ENCODE measurements at places on chromosomes 6 and 20.

- DNase-seq = no peak
Measured at GRCh38 chr6:5752391-5752680, 254.4 kb downstream of the NRN1 start.

DNA sequence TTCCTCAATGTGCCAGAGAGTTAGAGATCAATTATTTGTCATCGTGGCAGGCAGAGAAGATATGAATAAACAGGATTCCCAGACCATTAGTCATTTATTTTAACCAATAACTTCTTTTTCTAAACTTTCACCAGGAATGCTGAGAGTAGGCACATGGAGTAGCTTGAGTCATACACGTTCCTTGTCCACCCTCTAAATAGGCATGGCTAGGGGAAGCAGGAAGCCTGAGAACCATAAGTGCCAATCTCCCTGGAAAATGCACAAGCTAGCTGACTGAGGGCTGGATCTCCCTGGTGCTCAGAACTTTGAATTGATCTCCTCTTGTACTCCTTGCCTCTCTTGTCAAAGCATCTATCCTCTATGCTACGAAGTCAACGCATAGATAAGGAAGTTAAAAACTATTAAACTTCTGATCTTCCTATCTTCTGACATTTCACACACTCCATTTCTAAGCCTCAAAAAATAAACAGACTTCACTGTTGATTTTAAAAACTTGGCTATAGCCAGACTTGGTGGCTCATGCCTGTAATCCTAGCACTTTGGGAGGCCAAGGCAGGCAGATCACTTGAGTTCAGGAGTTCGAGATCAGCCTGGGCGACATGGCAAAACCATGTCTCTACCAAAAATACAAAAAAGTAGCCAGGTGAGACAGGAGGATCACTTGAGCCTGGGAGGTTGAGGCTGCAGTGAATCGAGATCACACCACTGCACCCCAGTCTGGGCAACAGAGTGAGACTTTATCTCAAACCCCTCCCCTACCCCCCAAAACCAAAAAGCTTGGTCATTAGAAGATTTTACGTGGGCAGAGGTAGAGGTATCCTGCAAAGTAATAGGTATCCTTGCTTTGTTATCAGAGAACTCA is 11.8 kb downstream of the ADTRP start:
- no peak for DNase-seq

GRCh38 chr6:39044181-39044580 is 4.4 kb upstream of the GLP1R start:
- no peak for DNase-seq

DNA sequence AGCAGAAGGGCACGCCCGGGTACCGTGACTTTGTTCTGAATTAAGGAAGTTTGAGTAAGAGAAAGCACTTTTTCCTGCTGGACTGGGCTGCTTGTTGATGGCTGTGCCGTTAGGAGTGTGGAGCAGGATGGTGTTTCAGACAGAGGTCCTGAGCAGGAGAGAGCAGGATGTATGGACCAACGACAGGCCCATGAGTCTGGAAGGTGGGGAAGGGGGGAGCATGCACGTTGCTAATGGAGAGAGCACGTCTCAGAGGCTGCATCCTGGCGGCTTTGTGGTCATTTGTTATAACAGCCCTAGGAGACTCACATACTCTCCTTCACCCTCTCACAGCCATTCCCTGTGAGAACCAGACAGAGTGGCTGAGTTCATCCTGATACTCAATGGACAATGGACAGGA is 56.8 kb downstream of the PHACTR3 start:
- DNase-seq = no peak

DNA sequence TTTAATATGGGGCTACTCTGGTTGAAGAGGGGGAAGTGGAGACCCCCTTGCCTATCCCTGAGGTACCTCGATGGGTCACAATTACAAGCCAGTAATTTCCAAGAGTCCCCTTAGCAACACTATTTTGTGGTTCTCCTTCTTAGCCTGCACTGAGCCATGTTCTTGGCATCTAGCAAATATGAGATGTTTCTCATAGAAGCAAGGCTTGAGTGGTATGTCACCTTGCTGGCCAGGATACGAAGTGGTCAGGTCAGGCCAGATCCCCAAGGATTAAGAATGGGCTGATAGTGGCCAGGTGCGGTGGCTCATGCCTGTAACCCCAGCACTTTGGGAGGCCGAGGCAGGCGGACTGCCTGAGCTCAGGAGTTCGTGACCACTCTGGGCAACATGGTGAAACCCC is 2.1 kb upstream of the GHRH start:
- DNase-seq = no peak

DNA sequence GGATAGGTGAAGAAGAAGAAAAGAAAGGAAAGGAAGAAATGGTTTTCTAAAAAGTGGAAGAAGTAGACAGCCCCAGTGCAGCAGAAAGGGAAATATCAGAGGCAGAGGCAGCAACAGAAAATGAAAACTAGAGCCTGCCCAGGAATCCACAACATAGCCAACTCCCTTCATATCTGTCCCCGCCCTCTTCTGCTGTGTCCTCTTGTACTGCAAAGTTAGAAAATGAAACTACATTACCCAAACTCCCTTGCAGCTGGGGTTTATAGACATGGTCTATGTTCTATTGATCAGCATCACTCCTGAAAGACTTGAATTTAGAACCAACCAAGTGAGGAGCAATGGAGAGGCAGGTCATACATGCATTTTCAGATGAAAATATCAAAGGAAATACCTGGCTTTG is 200.5 kb upstream of the PHACTR1 start:
- no peak for DNase-seq

- no peak for DNase-seq
Measured at GRCh38 chr6:163416557-163417253, 2.2 kb downstream of the QKI start.

DNA sequence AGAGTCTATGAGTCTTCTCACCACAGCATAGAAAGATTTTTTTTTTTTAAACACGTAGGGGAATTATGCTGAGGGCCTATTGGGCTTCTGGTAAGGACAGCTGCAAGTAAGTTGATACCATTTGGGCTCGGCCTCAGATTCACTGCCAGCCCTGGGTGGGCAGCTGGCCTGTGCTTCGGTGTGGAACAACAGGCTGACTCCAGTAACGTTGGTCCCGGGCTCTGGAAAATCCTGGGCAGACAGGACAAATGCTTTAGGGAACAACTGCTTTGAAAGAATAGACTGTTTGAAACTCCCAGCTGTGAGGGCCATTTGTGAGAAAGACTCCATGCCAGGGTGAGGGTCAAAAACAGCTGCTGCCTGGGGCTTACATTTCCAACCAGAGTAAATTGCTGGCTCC is 366.5 kb downstream of the QKI start:
- peak; percentile 87 for DNase-seq

GRCh38 chr20:51398083-51398482 is 144.4 kb downstream of the NFATC2 start:
- DNase-seq = no peak

DNA sequence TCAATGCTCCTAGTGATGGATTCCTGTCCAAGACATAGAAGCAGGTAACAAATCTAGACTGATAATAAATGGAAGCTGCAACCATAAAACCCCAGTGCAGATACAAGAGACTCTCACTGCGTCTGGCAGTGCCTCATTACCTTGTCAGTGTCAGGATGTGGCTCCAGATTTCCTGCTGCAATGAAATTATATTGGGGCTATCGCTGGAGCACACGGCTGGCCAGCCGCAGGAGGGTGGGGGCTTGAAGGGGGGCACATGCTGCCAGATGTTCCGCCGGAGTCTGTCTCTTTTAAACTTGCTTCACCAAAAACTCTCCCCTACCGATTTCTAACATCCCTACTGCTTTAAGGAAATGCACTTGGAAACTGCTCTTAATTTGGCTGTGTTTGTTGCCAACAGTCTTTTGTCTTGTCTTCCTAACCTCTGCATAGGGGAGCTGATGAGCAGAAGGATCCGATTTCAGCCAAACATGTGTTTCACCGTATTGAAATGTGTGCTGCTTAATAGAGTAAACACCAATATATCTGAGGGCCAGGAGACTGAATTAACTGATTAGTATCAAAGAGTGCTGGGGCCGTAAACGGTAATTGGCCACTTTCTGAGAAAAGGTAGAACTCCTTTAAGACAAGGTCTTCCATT is 102.2 kb upstream of the EXOC2 start:
- no peak for DNase-seq

- no peak for DNase-seq
Measured at GRCh38 chr6:169042061-169042460, 211.6 kb downstream of the THBS2 start.

DNA sequence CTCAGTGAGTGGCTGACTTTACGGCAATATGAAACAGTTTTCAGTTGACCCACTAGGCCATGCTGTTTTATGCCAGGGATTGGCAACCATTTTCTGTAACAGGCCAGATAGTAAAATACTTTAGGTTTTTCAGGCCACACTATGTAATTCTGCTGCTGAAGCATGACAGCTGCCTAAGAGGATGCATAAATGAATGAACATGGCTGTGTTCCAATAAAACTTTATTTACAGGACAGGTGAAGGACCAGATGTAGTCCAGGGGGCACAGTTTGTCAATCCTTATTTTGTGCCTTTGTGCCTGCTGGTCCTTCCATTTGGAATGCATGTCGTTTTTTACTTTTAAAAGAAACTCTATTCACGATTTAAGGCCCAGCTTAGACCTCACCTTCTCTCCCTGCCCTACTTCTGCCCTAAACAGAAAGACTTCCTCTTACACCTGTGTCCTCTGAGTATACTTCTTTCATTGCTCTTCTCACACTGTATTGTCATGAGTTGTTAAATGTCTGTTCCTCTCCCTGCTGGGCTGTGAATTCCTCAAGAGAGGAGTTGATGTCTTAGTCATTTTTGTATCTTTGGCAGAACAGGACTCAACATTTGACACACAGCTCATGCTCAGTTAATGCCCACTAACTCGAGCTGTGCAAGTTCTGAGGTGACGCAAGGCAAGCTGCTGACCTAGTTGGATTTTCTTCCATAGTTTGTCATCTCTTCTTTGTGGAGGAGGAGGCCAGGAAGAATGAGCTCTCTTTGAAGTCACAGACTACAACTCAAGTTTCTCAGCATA is 90.1 kb upstream of the MAP7 start:
- DNase-seq = no peak

- DNase-seq = no peak
Measured at GRCh38 chr20:6863798-6864201, 96.3 kb downstream of the BMP2 start.

DNA sequence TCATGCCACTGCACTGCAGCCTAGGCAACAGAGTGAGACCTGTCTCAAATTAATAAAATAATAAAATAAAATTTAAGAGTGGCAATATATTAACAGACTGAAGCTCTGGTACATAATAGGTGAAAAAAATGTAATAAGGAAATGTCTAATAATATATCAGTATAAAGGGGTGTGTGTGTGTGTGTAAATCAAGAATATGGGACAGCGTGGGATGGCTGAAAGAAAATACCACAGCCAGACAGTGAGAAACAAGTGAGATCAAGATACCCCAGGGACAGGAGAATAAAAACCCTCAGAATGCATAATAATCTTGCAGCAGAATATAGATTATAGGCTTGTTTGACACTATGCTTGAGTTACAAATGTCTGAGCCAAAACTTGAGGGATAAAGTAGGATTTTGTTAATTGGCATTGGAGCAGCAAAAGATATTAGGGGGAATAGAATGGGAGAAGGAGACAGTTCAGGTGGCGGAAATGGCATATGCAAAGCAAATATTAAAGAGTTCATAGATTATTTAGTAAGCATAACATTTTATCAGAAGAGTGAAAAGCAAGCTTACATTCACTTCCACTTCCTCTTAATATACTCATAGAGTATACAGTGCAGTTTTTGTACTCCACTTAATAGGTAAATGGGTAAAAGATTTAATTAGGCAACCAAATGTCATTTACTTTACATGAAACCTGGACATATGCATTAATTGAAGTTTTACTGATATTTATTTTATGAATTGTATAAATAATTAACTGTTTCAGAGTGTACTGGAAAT is 398.5 kb upstream of the GJE1 start:
- DNase-seq = no peak

GRCh38 chr6:105474234-105474633 is 71.4 kb upstream of the PREP start:
- DNase-seq = no peak

- DNase-seq = no peak
Measured at GRCh38 chr20:48679011-48679410, 148.8 kb downstream of the PREX1 start.

- no peak for DNase-seq
Measured at GRCh38 chr20:42276718-42277602, 658.8 kb upstream of the CHD6 start.

DNA sequence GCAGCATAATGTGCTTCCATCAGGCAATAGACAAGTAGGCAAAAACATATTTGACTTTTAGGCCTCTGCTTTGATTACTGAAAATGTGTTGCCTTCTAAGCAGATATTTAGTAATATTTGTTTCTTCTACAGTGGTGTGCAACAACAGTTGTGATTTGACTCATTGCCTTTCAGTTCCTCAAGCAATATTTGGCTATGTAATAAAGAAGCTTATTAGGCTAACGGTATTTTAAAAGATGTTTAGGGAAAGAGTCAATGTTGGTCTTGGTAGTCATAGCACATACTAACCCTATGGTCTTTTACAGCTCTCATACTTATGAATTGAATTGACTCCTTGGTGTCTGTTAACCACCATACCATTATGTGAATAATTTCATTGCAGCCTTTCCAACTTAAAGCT is 124.1 kb downstream of the GRIK2 start:
- no peak for DNase-seq

- DNase-seq = no peak
Measured at GRCh38 chr6:13450628-13451027, 36.8 kb downstream of the GFOD1 start.

- no peak for DNase-seq
Measured at GRCh38 chr20:3233131-3233990, 5.6 kb downstream of the SLC4A11 start.

DNA sequence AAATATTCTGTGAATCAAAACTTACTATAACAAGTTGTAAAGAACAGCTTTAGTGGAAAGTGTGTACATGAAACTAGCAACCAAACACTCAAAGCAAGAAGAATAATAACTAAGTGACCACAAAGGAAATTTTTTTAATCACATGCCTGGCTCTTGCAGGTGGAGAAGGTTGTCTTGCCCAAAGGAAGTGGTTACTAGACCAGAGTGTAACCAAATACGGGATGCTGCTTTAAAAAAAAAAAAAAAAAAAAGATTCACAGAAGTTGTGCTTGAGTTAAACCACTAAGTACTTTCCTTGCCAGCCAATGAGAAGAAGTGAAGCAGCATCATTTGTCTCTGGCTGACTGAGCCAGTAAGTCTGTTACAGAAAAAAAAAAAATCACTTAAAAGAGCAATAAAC is 19.1 kb upstream of the HLA-DQB1 start:
- no peak for DNase-seq

DNA sequence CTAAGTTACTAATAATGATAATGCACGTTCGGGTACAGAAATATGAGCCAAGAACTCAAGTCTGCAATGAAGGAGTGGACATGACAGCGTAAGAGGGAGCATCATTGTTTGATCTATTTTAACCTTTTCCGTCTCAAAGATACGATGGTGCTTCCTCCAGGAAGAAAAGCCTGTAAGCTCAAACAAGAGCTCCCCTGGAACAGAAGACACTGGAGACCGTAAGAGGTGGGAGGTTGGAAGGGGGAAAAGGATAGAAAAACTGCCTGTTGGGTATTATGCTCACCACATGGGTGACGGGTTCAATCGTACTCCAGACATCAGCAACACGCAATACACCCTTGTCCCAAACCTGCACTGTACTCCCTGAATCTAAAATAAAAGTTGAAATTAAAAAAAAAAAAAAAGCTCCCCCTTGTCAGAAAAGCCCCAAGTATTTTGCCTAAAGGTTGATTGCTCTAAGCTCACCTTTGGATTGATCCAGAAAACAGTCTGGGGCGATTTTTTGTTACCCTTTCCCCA is 180.5 kb downstream of the TRIM27 start:
- no peak for DNase-seq

All from Right ventricle myocardium superior (tissue), 1 donor.